GM19239 (cell line): ENCODE measurements at places on chromosomes 2 and 18.

DNA sequence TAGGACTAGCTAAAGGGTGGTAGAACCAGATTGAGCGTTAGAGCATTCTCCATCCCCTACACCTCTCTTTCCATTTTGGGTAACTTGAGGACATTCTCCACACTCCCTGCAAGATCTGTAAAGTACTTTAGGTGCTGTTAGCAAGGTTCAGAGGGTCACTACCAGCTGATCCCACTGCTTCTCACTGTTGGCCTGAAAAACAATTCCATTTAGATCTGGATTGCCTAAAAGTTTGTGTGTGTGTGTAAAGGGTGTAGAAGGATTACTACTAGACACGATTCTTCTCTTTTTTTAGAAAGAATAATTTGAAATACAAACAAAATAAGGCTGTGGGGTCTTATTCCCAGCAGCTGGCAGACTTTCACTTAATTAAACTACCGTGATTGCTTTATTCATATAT is 95.1 kb upstream of the TMEM178A start:
- DNase-seq: no peak

GRCh38 chr18:63016270-63016669 is 300.9 kb downstream of the PHLPP1 start:
- peak; percentile 39 for DNase-seq

DNA sequence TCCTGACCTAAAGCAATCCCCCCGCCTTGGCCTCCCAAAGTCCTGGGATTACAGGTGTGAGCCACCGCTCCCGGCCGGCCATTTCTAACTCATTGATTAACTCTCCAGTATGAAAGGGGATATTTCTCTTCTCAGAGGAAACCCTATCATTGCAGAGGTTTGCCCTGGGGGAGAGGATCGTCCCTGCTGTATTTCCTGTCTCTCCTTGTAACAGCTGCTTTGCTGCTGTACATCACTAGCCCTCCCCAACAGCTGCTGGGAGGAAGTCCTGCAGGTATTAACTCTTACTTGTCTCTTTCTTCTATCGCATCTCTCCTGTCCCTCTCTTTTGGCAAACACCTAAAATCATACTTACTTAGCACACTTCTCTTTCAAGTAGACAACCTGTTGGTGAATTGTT is 219.0 kb upstream of the DSEL start:
- DNase-seq: no peak

- no peak for DNase-seq
These were observed 1005.4 kb downstream of the LRP1B start for GRCh38 chr2:141125432-141125831.

GRCh38 chr2:160201849-160202539 is 1.9 kb upstream of the ITGB6 start:
- DNase-seq: no peak

- peak; percentile 29 for DNase-seq
These were observed 615 bp upstream of the CCNT2 start for GRCh38 chr2:134917888-134918525.

DNA sequence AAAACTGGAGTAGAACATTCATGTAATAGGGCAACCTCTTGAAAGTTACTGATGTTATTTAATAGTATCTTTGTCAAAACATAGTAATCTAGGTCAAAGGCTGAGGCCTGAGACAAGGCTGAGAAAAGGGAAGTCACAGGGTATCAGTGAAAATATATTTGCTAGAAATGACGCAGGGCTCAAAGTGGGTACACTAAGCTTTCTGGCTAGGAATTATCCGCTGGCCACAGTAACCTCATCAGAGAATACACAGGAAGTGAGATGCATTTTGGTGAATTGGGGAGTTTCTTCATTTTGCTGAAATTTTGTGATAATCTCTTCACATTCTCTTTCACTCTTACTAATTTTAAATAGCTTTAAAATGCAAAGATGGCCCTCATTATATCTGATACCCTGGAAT is 206.8 kb downstream of the OTX1 start:
- no peak for DNase-seq

DNA sequence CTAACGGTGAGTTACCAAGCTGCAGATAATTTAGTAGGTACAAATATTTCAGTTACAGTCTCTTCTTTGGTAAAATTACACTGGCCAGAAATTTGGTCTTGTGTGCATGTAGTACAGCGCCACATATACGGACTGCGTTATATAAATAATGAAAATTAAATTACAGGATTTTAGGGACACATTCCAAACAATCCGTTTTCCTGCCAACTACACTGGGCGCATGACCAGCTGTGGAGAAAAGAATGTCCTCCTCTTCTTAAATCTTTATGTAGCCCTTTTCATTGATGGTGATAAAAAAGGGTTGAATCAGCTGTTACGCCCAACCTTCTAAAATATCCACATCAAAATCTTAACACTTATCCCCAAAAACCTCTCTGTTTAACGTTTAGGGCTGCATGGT is 37.5 kb downstream of the TCF4 start:
- DNase-seq: no peak

- DNase-seq: no peak
These were observed 306.6 kb upstream of the VWC2L start for GRCh38 chr2:214104219-214104618.

GRCh38 chr2:7653617-7654016 is 736.4 kb downstream of the RNF144A start:
- DNase-seq: no peak

DNA sequence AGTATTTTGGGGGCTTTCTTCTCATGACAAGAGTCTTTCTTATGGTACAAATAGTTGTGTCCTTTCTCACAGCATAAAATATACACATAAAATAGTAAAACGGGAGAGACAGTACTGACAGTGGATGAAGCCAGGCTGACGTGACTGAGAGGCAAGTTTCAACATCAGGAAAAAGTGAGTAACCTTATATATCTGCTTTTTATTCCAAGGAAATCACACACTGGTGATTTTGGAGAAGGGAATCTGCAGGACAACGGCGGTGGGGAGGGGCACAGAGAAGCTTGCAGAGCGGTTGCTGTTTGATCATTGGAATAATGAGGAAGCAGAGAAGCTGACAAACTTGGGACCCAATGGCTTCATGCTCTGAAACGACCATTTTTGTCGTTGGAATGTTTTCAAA is 130.6 kb upstream of the ZNF236 start:
- no peak for DNase-seq

GRCh38 chr2:100752628-100753333 is 67.2 kb upstream of the NPAS2 start:
- no peak for DNase-seq

DNA sequence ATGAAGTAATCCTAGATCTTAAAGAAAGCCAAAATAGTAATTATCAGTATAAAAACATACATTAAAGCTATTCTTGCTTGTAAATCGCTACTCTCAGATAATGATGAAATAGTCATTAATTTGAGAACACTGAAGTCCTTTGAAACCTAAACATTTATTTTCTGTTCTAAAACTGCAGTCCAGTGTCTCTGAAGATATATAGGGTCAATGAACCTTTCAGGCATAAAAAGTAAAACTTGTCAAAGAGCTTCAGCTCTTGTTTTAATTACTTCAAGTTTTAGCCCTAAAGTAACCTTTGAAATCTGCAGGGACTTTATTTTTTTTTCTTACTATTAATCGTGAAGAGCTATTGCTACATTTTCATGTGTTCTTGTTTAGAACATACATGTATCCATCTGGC is 116.3 kb downstream of the KYNU start:
- DNase-seq: no peak

- DNase-seq: no peak
These were observed 307.4 kb upstream of the VWC2L start for GRCh38 chr2:214103276-214104001.

- DNase-seq: no peak
These were observed 29.6 kb downstream of the DOK1 start for GRCh38 chr2:74584088-74584645.

GRCh38 chr2:73972846-73973245 is 11.9 kb upstream of the TET3 start:
- no peak for DNase-seq

DNA sequence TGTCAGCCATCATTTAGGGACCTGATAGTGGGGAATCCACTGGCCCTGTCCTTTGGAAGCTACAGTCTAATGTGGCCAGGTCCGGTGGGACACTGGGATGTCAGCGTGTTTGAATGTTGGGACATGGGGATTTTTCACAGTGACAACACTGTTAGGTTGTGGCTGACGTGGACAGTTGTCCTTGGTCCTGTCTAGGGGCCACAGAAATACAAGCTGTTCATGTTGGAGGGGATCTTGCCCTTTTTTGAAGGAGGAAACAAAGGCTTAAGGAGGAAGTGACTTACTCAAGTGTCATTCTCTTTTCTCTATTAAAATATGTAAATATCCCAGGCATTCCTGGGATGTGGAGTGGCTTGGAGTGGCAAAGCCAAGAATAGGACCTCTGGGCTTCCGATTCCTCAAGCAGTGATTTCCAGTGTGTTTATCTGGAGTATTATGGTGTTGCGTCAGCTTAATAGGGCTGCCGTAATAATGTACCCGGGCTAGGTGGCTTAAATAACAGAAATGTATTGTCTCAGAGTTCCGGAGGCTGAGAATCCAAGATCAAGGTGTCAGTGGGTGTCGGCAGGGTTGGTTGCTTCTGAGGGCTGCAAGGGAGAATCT is 8.5 kb downstream of the ACOXL start:
- DNase-seq: no peak

DNA sequence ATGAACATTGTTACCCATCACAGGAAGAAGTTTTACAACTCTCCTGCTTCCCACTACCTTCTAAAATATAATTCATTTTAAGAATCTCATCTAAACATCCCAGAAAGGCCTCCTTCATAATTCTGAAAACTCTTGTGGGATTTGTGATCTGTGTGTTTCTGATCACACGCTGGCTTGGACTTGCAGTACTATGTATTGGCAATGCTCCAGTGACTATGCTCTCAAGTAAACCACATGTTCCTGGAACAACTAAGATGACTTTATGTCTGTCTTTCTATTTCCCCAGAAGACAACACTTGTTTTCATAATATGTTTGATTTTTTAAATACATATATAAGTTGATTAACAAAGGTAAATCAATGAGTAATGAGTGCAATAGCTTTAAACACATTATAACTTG is 376.6 kb upstream of the NETO1 start:
- no peak for DNase-seq

- no peak for DNase-seq
These were observed 186.6 kb downstream of the NRP2 start for GRCh38 chr2:205868773-205869333.

GRCh38 chr18:80184243-80184772 is 63.0 kb downstream of the PARD6G start:
- DNase-seq: no peak

GRCh38 chr2:186590759-186591505 is 1.1 kb downstream of the ITGAV start:
- no peak for DNase-seq

DNA sequence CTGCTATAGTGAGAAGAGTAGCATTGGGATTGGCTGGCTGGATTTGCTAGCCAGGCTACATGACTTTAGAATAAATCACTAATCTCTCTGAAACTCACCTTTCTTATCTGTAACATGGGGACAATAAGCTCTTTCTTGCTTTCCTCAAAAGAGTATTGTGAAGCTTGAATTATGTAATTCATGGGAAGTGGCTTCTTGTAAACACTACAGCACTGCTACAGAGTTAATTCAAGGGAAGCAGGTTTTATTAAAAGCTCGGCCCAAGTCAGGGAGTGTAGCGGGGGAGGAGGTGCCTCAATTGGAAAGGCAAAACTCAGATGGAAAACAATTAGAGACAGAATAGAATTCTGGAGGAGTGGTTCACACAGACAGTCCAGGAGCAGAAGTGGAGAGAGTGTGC is 100.9 kb upstream of the CELF4 start:
- no peak for DNase-seq

DNA sequence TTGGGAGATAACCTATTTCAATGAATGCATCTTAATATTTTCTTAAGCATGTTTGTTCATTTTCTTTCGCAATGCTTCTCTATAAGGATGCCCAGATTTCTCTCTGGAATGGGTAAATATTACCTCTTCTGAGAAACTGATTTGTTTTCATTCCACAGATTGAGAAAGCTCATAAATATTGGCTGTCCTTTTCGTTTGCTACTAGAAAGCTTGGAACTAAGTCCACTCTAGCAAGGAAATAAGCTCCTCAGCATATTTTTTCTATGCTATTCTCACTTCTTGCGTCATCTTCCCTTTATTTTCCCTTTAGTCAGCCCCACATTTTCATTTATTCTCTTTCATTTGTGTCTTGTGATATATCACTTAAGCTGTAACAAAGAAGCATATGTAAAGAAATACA is 76.3 kb downstream of the ANTXR1 start:
- DNase-seq: no peak

DNA sequence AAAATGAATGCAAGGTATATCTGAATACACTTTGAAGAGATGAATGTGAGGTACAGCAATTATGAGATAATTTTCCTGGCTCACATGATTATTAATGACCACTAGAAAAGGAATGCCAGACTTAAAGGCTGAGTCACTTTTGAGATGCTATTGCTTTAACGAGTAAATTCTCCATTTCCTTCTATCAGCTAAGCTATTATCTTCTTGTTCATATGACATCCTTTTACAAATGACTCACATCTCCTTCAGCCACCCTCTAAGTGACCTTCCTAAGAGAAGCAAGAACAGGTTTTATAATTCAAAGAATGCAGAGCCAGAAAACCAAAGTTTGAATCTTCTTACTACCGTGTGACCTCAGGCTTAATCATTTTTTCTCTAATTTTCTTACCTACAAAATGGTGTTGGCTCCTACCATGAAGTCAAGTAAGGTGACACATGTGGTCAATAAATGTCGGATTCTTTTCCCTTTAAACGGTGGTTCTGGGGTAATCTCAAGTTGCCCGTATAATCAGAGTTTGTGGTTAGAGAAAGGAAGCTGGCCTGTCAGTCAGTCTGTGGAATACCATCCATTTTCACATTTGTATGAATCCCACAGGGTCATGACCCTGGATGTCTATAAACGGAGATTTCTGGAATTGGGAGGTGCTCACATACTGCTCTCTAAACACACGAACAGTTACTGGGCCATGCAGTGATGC is 184.0 kb upstream of the PID1 start:
- DNase-seq: no peak

DNA sequence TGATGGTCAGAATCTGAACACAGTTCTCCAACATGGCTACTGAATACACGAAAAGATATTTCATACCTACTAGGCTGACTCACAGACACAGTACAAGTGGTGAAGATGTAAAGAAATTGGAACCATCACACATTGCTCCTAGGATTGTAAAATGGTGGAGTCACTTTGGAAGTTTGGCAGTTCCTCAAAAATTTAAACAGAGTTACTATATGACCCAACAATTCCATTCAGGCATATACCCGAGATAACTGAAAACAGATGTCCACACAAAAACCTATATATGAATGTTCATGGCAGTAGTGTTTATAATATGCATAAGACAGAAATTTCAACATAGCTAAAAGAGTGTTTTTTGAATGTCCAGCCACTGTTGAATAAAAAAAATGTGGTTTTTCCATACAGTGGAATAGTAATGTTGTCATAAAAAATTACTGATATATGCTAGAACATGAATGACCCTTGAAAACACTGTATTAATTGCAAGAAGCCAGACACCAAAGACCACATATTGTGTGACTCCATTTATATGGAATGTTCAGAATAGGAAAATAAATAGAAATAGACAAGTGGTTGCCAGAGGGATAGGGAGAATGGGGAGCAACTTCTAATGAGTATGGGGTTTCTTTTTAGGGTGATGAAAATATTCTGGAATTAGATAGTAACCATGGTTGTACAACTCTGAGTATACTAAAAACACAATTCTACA is 10.1 kb downstream of the RMP24 start:
- DNase-seq: no peak
